ENCODE measurements at places on chromosomes 16 and 17. TPM values are rescaled to one million over a fixed set of nuclear protein-coding genes. Genes with fewer than 3 reads are reported as not detected.
A peak's percentile ranks its signal among the peaks of the same experiment; 100 is the strongest.

DNA sequence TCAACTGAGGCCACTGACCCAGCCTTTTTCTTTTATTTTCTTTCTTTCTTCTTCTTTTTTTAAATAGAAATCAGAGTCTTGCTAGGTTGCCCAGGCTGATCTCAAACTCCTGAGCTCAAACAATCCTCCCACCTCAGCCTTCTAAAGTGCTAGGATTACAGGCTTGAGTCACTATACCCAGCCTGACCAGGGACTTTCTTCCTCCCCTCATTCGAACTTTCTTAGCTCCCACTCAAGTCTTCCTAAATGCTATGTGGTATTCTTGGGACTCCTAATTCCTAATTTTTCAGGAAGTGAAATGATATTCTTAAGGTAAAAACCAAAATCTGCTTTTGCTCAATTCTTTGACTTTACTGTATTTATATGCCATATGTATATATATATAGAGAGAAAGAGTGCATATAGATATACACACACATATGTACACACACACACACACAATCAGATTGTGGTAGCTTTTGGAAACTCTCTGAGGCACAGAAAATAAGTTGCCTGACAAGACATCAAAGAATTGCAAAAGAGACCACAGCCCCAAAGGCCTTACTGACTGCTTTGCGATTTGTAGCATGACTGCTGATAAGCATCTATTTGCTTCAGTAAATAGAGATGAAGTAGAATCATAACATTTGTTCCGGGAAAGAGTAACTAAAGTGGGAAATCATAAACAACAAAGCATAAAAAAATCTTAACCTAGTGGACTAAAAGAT, 9.5 kb upstream of the AMZ2 start:
- DNase-seq: no peak
- H3K4me3 ChIP-seq: no peak overlapping the region
- no peaks in the 10 kb centered on the region for H3K27me3 ChIP-seq

The CBFA2T3 gene
- total RNA-seq: 0.88 TPM

DNA sequence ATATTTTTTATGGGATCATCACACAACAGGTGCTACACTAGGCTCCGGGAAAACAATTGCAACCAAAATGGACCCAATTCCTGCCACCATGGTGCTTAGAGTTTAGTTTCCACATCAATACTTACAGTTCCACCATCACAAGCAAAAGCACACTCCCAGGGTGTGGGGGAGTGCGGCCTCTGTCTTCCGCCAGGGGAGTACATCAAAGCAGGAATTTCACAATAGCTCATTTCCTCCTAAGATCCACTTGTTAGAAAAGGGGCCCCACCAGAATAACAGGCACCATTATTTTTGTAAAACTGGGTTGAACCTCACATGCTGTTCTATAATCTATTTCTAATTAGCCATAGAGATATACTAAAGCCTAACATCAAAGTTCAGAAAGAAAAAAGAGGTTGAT, 44.3 kb upstream of the PSMD7 start:
- no peaks in the 10 kb centered on the region for H3K27me3 ChIP-seq
- no peak overlapping the region for H3K27ac ChIP-seq
- H3K36me3 ChIP-seq: no peaks in the 10 kb centered on the region
- DNase-seq: no peak

DNA sequence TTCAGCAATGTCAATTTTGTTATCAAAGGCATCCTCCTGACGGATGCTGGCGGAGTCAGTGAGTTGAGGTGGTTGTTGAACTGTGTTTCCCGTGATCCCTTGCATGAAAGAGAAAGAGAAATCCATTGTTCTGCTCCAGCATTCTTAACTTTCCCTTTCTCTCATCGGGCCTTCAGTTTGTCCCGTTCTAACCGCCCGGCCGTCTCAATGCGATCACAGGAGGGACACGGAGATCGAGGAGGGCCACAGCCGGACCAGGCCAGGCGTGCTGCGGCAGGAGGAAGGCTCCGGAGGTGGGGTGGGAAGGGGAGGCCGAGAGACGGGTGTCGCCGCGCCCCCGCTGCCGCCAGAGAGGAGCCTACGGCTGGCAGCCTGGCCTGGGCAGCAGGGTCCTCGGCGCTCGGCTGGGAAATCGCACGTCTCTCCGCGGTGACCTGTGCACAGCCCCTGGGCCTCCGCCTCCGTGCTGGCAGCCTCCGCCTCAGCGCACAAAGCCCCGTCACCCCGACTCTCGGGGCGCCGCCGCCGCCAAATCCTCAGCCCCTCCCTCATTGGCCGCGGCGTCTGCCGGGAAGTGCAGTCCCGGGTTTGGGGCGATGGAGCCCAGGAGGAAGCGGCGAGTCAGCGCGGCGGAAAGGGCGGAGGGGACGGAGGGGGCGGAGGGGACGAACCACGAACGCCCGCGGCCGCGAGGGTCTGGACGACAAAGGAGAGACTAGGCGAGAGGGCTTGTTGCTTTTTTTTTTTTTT, 38.1 kb downstream of the SOST start:
- no peaks in the 10 kb centered on the region for H3K27me3 ChIP-seq
- peak; percentile 60 for DNase-seq
- no peaks in the 10 kb centered on the region for H3K4me1 ChIP-seq
- H3K4me3 ChIP-seq: peak overlapping the region; percentile 62
- H3K36me3 ChIP-seq: no peaks in the 10 kb centered on the region

DNA sequence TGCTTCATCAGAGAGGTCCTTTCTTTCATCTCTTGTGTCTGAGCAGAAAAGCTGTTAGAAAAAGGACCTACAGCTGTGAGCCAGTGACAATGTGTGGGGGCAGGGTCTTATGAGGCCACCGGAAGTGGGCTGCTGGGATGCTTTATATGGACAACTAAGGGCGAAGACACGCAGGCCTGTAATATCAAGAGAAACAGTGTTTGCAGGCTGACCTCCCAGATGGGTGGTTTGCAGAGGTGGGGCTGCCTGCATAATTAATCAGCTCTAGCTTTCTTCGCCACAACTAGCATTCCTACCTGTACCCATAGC, 30.4 kb upstream of the SALL1 start:
- H3K4me1 ChIP-seq: no peaks in the 10 kb centered on the region
- H3K27me3 ChIP-seq: peaks cover 4% of the 10 kb centered on the region
- H3K4me3 ChIP-seq: no peak overlapping the region
- H3K27ac ChIP-seq: no peak overlapping the region
- no peak for DNase-seq

- H3K4me1 ChIP-seq: no peaks in the 10 kb centered on the region
- no peak overlapping the region for H3K27ac ChIP-seq
- H3K4me3 ChIP-seq: no peak overlapping the region
- no peaks in the 10 kb centered on the region for H3K27me3 ChIP-seq
- DNase-seq: no peak
- H3K36me3 ChIP-seq: no peaks in the 10 kb centered on the region
Observed at GRCh38 chr16:15752717-15753488, 102.9 kb downstream of the NDE1 start.

The ABCA3 gene
- 7.8 TPM for total RNA-seq

The MEFV gene
- total RNA-seq: 5.6 TPM

DNA sequence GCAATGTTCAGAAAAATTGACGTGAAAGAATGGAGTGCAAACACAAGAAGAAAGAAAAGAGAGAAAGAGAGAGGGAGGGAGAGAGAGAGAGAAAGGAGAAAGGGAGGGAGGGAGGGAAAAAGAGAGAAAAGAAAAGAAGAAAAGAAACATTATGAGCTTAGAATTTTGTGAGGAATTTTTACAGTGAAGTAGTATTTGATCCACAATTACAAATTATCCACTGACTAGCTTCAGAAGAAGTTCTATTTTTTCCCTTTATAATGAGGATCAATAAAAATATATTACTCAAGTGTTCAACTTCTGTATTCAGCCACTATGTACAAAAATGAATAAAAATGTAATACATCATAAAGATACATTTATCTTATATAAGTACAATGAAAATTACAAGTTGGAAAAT, 494.5 kb upstream of the CA10 start:
- no peaks in the 10 kb centered on the region for H3K36me3 ChIP-seq
- H3K4me1 ChIP-seq: no peaks in the 10 kb centered on the region
- no peak overlapping the region for H3K4me3 ChIP-seq

The HCRT gene
- total RNA-seq: not detected

GRCh38 chr17:63442549-63443035, 3.5 kb downstream of the CYB561 start:
- H3K36me3 ChIP-seq: no peaks in the 10 kb centered on the region
- no peak overlapping the region for H3K4me3 ChIP-seq
- no peaks in the 10 kb centered on the region for H3K27me3 ChIP-seq
- no peak overlapping the region for H3K27ac ChIP-seq
- peaks cover 22% of the 10 kb centered on the region for H3K4me1 ChIP-seq

The SOX15 gene
- 1.3 TPM for total RNA-seq

The RPL13 gene
- total RNA-seq: 6,295 TPM

The TMEM95 gene
- total RNA-seq: not detected

DNA sequence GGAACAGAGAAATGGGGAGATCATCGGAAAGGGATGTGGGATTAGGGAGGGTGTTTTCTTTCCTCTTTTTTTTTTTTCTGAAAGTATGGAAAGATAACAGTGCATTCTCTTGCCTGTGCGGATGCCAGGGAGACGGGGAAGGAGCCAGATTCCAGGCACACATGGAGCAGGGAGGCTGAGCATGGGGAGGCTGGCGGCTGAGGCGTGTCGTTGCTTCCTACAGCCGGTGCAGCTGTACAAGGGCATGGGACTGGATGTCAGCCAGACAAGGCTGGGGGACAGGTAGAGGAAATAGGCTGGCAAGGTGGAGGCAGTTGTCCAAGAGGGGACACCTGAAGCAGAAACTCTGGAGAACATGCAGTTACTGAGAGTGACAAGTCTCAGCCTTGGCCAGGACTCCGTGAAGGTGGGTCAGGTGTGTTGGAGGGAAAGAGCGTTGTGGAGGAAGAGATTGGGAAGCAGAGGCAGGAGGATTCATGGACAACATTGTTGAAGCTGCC, 16.6 kb upstream of the ADORA2B start:
- no peak for DNase-seq
- H3K36me3 ChIP-seq: no peaks in the 10 kb centered on the region
- no peak overlapping the region for H3K4me3 ChIP-seq
- H3K27ac ChIP-seq: no peak overlapping the region
- no peaks in the 10 kb centered on the region for H3K4me1 ChIP-seq

- no peak for DNase-seq
- H3K27me3 ChIP-seq: no peaks in the 10 kb centered on the region
- H3K36me3 ChIP-seq: no peaks in the 10 kb centered on the region
- H3K27ac ChIP-seq: no peak overlapping the region
Observed at GRCh38 chr17:9306086-9306485, 269.5 kb downstream of the STX8 start.

The TEKT1 gene
- not detected for total RNA-seq

DNA sequence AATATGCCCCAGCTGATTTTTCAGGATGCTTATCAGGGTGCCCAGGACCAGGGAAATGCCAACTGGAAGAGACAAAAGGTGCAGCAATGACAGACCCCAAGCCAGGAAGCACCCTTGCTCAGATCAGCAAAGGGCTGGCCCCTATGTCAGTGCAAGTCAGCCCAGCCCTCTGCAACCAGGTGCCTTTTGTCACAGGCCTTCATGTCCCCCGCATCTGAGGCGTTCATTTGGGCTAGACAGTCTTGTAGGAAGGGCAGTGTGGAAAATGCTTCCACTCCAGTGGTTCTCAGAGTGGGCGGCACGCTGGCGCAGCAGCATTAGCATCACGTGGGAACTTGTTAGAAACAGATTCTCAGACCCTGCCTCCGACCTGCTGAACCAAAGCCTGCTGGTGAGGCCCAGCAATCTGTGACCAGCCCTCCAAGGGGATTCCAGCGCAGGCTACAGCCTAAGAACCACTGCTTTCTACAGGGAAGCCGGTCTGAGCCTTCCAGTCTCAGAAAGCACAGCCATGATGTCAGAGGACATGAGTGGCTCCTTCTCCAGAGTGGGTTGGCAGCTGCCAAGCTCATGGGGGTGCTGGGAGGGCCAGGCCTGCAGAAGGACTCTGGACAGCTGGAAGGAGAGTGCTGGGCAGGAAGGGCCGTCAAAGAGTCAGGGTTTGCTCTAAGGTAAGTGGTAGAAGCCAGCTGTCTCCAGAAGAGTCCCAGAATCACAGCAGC, 13.1 kb downstream of the SLC47A2 start:
- no peak overlapping the region for H3K4me3 ChIP-seq
- no peaks in the 10 kb centered on the region for H3K4me1 ChIP-seq
- H3K27me3 ChIP-seq: no peaks in the 10 kb centered on the region
- DNase-seq: peak; percentile 13
- peak overlapping the region; percentile 36 for H3K27ac ChIP-seq

The KRTAP2-3 gene
- not detected for total RNA-seq

- no peaks in the 10 kb centered on the region for H3K36me3 ChIP-seq
- H3K27ac ChIP-seq: no peak overlapping the region
- no peak for DNase-seq
Observed at GRCh38 chr17:17029938-17030337, 12.3 kb upstream of the MPRIP start.

The ABAT gene
- total RNA-seq: 12.6 TPM

DNA sequence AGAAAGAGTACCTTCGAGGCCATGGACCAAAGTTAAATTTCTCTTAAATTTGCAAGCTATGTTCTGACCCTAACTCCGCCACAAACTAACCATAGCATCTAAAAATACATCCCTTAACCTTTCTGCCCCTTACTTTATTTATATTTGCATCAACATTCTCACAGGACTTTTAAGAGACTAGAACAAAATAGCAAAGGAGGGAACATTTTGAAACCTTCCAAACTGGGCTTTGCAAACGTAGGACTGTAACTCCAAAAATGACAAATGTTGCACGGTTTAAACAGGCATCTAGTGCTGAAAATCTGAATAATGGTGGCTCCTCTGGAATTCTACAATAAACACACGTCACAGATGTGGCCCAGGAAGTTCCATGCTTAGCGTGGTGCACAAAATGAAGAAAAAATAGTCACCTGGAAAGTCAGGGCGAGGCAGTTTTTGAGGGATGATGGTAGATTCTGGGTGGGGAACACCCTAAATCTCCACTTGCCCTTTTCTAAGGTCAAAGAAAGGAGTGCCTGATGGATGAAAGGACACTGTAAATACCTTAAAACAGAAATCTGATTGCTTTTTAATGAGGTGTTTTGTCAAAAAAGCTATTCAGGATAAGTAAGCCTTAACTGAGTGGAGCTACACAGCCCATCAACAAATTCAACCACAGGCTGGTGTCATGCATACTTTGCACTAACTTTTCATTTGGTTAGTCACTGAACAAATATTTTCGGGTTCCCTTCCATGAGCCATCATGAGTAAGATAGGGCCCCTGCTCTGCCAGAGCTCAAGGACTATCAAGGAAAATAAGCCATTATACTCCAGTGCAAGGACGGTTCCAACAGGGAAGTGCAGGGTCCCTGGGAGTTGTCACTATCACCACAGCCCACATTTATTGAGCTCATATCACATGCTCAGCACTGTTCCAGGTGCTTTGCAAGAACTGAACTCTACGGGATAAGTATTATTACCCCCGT, 21.2 kb downstream of the ARHGAP17 start:
- no peaks in the 10 kb centered on the region for H3K36me3 ChIP-seq
- H3K27ac ChIP-seq: peak overlapping the region; percentile 4
- no peaks in the 10 kb centered on the region for H3K27me3 ChIP-seq
- no peak overlapping the region for H3K4me3 ChIP-seq
- no peaks in the 10 kb centered on the region for H3K4me1 ChIP-seq

The AOC2 gene
- 2.3 TPM for total RNA-seq
